Posterior cingulate gyrus (tissue), 11 donors: ENCODE measurements at places on chromosomes 12 and 14.

GRCh38 chr12:82461836-82462235 lies 103.5 kb downstream of the METTL25 start:
- DNase-seq: no peak

GRCh38 chr14:101257551-101257950 lies 303.7 kb upstream of the DIO3 start:
- no peak for DNase-seq

DNA sequence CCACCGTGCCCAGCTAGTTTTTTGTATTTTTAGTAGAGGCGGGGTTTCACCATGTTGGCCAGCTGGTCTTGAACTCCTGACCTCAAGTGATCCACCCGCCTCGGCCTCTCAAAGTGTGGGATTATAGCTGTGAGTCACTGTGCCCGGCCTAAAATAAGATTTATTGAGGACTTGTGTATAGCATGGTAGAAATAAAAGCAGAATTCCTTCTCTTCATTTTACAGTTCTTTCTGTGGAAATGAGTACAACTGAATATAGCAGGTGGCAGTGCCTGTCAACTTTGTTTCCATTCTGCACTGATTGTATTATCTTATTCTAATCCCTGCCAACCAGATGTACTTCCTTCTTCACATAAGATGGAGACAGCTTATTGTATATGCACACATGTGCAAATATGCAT lies 41.0 kb downstream of the DIP2B start:
- DNase-seq: no peak

- no peak for DNase-seq
These were observed 33.8 kb downstream of the STK38L start for GRCh38 chr12:27277846-27278260.
